Stimulated activated CD8-positive, alpha-beta memory T cell treated with anti-CD3 and anti-CD28 coated beads, Interleukin-7, amount 100 ng/mL, for 24 hours (primary cell): ENCODE measurements at places on chromosomes 1 and 21.

DNA sequence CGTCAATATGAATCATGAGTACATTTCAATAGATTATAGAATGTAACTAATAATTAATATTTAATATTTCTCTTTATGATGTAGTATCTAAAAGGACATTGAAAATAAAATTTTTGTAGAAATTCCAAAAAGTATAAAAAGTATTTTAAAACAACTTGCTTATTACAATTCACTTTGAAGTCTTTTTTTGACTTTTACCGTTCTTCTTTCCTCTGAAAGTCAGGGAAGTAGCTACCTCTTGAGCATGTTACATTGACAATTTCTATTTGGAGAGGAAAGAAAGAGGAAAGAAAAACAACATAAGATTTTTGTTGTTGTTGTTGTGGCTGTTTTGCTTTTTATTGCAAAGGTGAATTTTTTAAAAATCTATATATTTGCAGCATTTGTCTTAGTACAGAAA is 1.3 kb downstream of the PTPRC start:
- DNase-seq: no peak

DNA sequence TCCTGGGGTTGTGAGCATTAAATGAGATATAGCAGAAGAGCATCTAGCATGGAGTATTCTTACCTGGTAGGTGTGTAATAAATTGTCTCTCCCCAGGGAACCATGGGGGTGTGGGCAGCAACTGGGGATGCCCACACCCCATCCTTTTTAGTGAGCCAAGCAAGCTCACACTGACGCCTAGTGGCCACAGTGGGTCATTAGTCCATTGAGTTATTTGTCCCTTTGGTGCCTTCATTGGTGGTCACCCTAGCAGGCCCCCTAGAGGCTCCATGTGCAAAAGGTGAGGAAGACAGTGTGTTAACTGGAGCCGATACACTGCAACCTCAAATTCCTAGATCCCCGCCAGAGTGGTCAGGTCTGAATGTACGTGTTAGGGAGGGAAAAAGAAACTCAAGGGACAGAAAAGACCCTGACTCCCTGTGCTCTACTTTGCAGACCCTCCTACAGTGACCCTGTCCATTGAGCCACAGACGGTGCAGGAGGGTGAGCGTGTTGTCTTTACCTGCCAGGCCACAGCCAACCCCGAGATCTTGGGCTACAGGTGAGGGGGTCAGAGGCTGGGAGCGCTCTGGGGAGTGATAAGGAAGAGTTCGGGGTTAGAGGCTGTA is 93.3 kb upstream of the CD1D start:
- DNase-seq: no peak

DNA sequence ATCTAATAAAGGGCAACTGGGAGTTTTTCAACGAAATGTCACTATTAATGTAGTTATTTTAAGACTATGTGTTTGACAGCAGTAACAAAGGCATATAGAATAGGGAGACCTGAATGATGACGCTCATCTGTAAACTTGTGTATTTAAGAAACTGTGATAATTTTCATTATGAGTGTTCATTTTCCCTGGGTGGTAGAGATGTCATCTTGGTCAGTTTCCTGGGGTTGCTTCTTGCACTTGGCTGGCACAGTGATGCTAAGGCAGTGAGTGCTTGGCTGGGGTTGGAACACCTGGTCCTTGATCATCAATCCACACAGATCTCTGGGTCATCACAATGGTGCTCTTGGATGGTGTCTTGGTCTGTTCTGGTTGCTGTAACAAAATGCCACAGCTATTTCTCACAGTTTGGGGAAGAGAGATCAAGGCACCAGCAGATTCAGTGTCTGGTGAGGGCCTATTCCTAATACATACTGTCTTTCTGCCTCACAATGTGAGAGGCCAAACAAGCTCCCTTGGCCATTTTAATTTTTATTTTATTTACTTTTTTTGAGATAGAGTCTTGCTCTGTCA is 7.9 kb upstream of the SMYD2 start:
- DNase-seq: no peak

DNA sequence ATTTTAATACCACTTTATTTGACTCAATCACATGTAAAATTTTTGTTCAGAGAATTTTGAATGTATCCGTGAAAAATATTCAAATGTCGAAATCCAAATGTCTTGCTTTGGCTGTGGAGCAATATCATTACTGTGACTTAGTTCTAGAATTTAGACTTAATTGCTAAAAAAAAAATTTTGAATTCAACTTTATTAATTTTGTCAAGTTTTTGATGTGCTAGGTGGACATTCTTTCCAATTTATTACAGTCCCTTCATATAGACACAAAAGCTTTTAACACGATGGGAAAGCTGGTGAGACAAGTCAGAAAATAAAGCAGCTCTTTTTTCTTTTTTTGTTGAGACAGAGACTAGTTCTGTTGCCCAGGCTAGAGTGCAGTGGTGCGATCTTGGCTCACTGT is 62.6 kb downstream of the DDR2 start:
- DNase-seq: no peak

- no peak for DNase-seq
Measured at GRCh38 chr1:98385652-98386051, 275.9 kb upstream of the SNX7 start.

GRCh38 chr1:43971336-43971980 is 1.6 kb downstream of the DPH2 start:
- DNase-seq: no peak

- no peak for DNase-seq
Measured at GRCh38 chr21:35086357-35086756, 37.3 kb upstream of the RUNX1 start.

GRCh38 chr1:212089560-212090163 is 54.1 kb downstream of the DTL start:
- no peak for DNase-seq
